ENCODE measurements at places on chromosomes 3 and 15. TPM values are rescaled to one million over a fixed set of nuclear protein-coding genes. Genes with fewer than 3 reads are reported as not detected.

Gene XYLB
- 14.0 TPM for polyA plus RNA-seq

Gene CHST13
- polyA plus RNA-seq: 11.0 TPM

Gene SH3GL3
- polyA plus RNA-seq: 10.7 TPM

Gene GUCA1C
- polyA plus RNA-seq: 0.50 TPM

Gene ATP13A5
- polyA plus RNA-seq: 0.22 TPM

Gene PCCB
- polyA plus RNA-seq: 64.6 TPM

Gene SLC27A2
- 71.1 TPM for polyA plus RNA-seq

Gene SATB1
- polyA plus RNA-seq: 39.4 TPM

Gene KCNMB3
- polyA plus RNA-seq: 5.7 TPM

Gene ZPLD1
- 0.41 TPM for polyA plus RNA-seq

Gene FETUB
- 0.16 TPM for polyA plus RNA-seq

Gene GASK1A
- polyA plus RNA-seq: 4.5 TPM

Gene FBXW12
- 0.34 TPM for polyA plus RNA-seq

Gene OSTN
- 5.7 TPM for polyA plus RNA-seq

GRCh38 chr3:148531836-148532235 is 165.9 kb upstream of the AGTR1 start:
- DNase-seq: no peak

DNA sequence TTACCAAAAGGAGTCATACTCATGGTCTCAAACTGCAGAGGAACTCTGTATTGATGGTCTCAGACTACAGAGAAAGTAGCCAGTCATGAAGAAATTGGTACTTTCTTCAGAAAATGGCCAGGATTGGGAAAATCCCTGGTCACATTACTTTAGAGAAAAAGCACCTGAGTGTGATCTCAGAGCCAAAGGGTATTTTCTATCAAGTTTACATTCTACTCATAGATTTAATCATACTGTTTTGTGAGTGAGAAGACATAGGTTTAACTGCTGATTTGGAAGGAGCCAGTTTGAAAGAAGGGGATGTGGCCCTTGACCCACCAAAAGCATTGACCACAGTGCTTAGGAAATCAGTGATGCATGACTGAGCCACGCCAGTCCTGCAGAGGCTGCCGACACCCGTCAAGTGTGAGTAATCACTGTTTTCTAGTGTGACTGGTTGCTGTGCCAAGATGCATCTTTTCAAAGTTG is 203.6 kb downstream of the AKAP13 start:
- no peak for DNase-seq

DNA sequence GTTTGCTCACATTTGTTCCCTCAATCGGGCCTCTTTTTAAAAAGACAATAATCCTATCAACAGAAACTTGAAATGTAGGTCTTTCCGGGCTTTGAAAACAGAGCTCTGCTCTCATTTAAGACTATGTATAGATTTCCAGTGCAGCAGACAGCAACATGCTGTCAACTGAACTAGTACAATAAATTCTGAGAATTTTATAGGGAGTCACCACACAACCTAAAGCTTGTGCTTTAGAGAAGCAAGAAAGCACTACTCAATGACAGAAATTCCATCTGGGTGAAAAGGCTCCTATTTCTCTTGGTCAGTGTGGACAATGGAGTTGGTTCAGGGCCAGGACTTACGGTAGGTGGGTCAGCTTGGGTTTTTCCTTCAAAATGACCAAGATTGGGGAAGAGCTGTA is 583.5 kb downstream of the ROBO1 start:
- peak; percentile 60 for DNase-seq

GRCh38 chr3:42183991-42184632 is 81.9 kb downstream of the CCK start:
- DNase-seq: no peak

DNA sequence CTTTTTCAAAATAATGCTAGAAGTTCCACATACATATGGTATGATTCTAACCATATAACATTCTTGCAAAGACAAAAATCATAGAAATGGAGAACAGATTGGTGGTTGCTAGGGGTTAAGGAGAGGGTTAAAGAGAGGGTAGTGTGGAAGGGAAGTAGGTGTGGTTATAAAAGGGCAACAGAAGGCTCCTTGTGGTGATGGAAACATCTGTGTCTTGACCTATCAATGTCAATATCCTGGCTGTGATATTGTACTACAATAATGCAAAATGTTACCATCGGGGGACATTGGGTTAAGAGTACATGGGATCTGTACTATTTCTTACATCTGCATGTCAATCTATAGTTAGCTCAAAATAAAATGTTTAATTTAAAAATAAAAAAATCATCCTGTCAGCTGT is 67.8 kb upstream of the FSIP1 start:
- no peak for DNase-seq

DNA sequence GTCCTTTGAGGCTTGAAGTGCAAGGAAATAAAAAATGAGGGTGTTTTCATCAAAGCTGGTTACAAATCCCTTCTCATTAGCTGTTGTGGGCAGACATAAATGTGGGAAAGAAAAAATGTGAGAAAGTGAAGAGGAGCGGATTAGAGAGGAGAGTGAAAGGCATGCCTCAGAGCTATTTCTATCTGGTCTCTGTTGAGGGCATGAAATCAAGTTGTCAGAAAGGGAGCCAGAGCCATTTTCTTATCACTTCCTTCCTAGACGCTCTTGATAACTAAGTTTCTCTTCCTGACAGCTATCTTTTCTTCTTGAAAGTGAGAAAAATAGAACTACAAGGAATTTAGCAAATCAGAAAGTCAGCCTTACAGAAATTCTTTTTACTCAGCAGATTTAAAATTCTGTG is 20.8 kb upstream of the CAPN3 start:
- DNase-seq: no peak

- peak; percentile 79 for DNase-seq
Observed at GRCh38 chr3:58628823-58629562, 37.6 kb downstream of the FAM3D start.

DNA sequence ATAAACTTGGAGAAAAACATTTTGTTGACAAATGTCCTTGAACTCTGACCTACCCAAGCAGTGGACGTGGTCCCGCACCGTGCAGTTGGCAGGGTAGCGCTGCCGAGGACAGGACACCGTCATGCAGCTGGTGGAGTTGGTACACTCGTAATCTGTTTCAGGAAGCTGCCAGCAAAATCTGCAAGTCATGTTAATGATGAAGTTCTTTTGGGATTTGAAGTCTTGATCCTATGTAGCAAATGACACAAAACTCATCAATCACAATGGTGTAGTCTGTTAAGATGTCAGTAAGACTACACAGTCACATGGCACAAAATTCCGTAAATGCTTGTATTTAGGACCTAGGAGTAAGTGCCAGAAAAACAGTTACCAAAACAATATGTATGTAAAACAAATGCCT is 5.5 kb downstream of the TM2D3 start:
- DNase-seq: no peak

- DNase-seq: peak; percentile 75
Observed at GRCh38 chr3:66115858-66116654, 77.3 kb upstream of the MAGI1 start.

GRCh38 chr3:170642882-170643601 is 57.2 kb upstream of the SLC7A14 start:
- no peak for DNase-seq

GRCh38 chr3:134038716-134039115 is 9.0 kb upstream of the SLCO2A1 start:
- DNase-seq: no peak

- no peak for DNase-seq
Observed at GRCh38 chr3:149243540-149243939, 21.9 kb upstream of the CP start.

- DNase-seq: no peak
Observed at GRCh38 chr3:84444726-84445521, 513.9 kb upstream of the CADM2 start.

DNA sequence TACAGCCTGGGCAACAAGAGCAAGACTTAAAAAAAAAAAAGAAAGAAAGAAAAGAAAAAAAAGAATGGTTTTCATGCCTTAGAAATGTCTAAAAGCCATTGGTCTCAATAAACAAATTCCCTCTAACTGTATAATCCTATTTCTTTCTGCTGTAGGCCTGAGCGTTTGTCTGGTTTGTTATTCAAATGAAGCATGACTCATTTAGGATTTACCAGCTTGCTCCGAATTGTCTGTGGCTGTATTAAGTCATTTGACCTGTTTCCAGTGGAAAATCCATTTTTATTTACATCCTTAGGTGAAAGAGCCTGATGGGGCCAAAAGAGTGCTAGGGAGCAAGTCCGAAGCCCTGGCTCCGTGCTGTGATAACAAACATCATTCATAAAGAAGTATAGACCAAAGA is 73.8 kb downstream of the BDH1 start:
- DNase-seq: no peak

GRCh38 chr15:32928876-32929275 is 211.1 kb downstream of the GREM1 start:
- no peak for DNase-seq

DNA sequence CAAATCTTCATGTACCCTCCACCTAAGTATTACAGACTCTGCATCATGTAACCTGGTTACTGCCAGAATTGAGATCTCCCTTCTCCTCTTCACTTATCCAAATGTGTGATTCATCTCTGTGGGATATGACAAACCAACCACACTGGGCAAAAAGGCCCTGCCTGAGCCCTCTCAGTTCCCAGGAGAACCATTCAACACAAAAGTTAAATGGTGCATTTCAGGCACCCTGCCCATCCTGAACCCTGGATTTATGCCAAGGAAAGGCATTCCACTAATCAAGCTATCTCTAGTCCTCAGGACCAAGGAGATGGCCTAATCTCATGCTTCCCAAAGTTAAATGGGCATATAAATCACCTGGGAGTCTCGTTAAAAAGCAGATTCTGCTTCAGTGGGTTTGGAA is 108.5 kb downstream of the TNIK start:
- DNase-seq: no peak

- no peak for DNase-seq
Observed at GRCh38 chr3:59734061-59734460, 684.2 kb upstream of the CFAP20DC start.

GRCh38 chr15:36109943-36110658 is 469.3 kb upstream of the CDIN1 start:
- DNase-seq: peak; percentile 22

DNA sequence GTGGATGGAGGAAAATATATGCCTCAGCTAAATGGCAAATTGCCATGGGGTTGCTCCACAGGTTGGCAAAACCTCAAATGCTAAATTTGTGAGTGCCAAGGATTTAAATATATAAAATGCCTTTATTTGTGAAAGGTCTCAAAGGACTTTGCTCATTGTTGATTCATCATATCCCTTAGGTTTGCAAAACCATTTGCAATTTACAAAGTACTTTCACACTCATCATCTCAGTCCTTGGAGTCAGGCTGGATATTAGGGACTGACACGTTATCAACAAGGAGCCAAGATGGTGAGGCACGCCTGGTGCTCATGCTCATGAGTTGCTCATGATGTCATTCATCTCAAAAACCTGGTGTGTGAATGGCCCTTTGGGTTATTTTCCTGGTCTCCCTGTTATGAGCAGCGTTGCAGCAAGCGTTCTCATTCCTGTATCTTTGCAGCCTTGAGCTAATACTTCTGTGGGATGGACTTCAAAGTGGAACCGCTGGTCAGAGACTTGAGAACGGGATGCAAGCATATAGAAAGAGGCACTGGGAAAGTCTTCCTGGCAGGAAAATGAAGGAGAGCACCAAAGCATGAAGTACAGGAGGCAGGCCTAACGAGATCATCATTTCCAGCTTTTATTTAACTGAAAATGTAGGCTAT is 66.0 kb downstream of the MYO1E start:
- DNase-seq: no peak

DNA sequence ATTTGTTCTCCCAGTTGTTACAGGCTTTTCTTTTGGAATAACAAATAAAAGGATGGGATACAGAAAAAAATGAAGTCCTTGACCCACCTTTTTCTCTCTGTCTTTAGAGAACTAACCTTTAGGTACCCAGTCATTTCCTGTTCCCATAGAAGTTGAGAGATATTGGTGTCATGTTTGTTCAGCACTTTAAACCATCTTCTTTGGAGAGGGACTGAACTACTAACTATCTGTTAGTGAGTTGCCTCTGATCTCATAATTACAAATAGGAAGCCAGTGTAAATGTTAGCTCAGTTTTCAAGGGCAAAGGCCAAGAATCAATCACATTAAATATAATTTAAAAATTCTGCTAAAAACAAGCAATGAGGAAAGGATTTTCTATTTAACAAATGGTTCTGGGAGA is 72.9 kb upstream of the DCBLD2 start:
- no peak for DNase-seq

DNA sequence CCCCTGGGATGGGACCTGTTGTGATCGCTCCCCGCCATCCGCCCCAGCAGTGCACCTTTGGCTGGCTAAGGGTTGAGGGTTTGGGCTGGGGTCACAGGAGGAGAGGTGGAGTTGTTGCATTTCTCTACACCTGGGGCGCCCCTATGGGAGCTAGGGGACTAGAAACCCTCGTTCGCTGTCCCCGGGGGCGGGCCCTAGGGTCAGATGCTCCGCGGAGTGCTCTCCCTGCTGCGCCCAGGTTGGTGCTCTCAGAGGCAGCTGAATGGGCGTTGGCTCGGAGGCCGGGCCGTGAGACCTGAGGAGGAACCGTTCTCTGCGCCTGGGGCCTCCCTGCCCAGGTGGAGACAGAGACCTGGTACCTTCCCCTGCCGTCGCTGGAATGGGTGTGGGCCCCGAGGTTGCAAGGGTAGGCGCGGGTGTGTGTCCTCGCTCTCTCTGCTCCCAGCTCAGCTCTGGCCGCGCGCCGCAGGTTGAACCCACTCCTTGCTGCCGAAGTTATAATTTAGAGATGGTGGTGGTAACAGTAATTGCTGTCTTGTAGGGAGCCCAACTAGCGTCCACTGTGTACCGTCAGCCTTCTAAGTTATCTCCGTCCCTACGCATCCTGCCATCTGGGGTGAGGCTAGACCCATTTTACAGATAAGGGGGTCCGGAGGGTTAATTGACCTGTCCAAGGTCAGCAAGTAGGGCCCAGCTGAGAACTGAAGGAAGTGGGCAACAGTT is 965 bp downstream of the FLNB start:
- DNase-seq: no peak

- no peak for DNase-seq
Observed at GRCh38 chr3:97927704-97928103, 44.5 kb downstream of the RIOX2 start.

- DNase-seq: no peak
Observed at GRCh38 chr15:89578146-89578545, 2.9 kb downstream of the TICRR start.

GRCh38 chr15:61621146-61621545 is 392.0 kb upstream of the RORA start:
- peak; percentile 24 for DNase-seq

DNA sequence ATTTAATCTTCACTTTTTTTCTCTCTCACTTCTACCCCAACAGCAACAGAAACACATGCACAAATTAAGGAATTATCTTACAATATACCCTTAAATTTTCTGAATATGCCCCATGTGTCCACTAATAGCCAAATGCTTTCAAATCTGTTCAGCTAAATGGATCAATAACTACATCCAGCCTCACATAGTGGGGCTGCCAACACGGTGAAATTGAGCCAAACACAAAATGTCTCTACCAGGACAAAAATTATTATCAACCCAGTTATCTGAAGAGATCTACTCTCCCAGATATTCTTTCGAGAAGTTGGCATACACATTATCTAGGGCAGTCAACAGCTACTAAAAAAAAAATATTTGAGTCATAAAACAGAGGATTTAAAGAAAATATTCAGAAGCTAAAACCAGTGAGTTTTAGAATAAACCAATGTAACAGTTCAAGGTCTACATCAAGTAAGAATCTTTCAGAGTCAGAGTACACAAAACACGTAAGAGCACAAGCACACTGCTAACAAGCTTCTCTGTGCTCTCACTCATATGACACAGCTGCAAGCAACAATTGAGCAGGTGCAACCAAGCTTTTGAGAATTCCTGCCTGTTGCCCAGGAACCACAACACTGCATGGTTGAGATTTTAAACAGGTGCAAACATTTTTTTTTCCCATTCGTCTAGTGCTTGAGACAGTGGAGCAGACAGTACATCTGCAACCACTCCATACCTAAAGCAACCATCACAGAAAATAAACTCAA is 247.7 kb downstream of the ZBTB20 start:
- peak; percentile 65 for DNase-seq

All from renal pelvis (tissue), 12 donors.